ENCODE measurements at places on chromosomes 1 and 21. TPM values are rescaled to one million over a fixed set of nuclear protein-coding genes. Genes with fewer than 3 reads are reported as not detected.

DNA sequence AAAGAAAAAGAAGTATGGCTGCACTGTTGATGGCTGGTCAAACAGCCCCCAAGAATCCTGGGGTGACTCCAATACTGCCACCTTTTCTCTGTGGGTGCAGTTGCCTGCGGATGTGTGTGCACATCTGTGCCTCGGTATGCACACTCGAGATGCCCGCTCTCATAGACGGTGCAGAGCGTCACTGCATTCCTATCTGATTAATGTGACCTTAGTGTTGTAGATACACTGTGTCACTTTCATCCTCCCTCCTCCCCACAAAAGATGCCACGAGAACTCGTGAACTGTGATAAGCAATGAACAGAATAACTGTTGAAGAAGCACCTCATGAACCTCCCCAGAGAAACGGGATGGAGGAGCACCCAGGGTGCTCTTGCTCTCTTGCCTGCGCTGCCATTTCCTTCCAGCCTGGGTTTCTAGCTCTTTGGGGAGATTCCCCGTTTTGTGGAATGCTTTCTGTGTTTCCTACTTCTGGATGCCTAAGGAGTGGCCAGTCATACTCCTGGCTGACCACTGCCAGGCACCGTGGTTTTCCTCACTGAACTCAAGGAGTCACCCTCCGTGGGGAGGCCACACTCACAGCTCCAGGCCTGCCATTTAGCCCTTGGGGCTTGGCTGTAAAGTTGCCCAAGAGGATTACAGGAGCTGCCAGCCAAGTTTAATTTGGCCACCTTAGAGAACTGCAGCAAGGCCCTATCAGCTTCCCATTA, 32.0 kb downstream of the NTPCR start:
- no peaks in the 10 kb centered on the region for H3K36me3 ChIP-seq
- H3K4me1 ChIP-seq: no peaks in the 10 kb centered on the region
- no peak overlapping the region for H3K27ac ChIP-seq
- no peak for DNase-seq

- DNase-seq: no peak
- no peak overlapping the region for H3K4me3 ChIP-seq
These were observed 155.4 kb downstream of the NFIA start for GRCh38 chr1:61237659-61238358.

GRCh38 chr1:162587347-162587746, 25.8 kb downstream of the UAP1 start:
- H3K27me3 ChIP-seq: no peaks in the 10 kb centered on the region
- no peak overlapping the region for H3K27ac ChIP-seq
- DNase-seq: peak; percentile 78
- H3K4me3 ChIP-seq: no peak overlapping the region

The CD34 gene
- total RNA-seq: 47.7 TPM

The CFAP141 gene
- not detected for total RNA-seq

DNA sequence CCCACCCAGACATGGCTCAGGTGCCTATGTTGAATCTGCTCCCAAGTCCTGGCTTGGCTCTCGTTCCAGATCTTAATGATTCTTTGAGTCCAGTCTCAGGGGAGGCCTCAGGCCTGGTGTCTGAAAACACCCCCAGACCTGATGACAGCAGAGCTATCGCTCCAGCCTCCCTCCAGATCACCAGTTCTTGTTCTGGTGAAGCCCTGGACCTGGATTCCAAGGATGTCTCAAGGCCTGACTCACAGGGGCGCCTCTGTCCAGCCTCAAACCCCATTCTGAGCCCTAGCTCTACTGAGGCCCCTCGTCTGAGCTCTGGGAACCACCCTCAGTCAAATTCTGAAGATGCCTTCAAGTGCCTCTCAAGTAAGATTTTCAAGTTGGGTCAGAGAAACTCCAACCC, 11.4 kb downstream of the MROH7 start:
- H3K27ac ChIP-seq: no peak overlapping the region
- H3K4me3 ChIP-seq: no peak overlapping the region
- no peaks in the 10 kb centered on the region for H3K4me1 ChIP-seq

The MTARC2 gene
- total RNA-seq: 22.2 TPM

GRCh38 chr1:97833881-97834280, 87.0 kb downstream of the DPYD start:
- no peaks in the 10 kb centered on the region for H3K4me1 ChIP-seq
- no peak for DNase-seq
- H3K4me3 ChIP-seq: no peak overlapping the region

DNA sequence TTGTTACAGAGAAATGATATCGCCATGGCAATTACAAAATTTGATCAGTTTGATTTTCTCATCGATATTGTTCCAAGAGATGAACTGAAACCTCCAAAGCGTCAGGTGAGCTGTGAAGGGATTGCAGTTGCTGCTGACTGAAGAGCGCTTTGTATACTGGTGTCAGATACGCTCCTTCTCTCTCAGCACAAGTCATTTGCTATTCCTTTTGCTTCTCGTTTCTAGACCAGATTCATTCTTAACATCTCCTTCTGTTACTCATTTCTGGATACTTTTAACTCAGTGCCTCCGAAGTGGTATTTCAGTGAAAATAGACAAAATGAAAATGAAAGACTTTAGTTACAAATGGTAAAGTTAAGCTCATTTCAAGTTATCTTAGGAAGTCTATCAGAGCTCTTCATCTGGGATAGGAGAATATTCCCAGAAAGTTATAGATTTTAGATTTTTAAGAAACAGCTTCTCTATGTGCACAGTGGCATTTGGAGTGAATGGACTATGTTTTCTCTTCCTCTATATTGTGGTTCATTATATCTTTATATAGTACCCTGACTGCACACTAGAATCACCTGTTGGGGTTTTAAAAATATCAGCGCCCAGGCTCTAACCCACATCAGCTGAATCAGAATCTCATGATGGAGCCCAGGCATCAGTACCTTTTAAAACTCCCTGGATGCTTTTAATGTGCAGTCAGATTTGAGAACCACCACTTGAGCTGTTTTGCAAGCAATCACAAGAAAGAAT, 30.3 kb upstream of the KCNQ4 start:
- H3K4me3 ChIP-seq: no peak overlapping the region
- H3K4me1 ChIP-seq: no peaks in the 10 kb centered on the region
- peaks cover 17% of the 10 kb centered on the region for H3K36me3 ChIP-seq
- H3K27ac ChIP-seq: no peak overlapping the region
- no peak for DNase-seq

The KRTAP10-6 gene
- total RNA-seq: not detected

The AADACL4 gene
- not detected for total RNA-seq

The MYBPHL gene
- not detected for total RNA-seq

- no peaks in the 10 kb centered on the region for H3K36me3 ChIP-seq
- DNase-seq: no peak
- no peak overlapping the region for H3K27ac ChIP-seq
These were observed 40.2 kb downstream of the GFI1 start for GRCh38 chr1:92446546-92446945.

DNA sequence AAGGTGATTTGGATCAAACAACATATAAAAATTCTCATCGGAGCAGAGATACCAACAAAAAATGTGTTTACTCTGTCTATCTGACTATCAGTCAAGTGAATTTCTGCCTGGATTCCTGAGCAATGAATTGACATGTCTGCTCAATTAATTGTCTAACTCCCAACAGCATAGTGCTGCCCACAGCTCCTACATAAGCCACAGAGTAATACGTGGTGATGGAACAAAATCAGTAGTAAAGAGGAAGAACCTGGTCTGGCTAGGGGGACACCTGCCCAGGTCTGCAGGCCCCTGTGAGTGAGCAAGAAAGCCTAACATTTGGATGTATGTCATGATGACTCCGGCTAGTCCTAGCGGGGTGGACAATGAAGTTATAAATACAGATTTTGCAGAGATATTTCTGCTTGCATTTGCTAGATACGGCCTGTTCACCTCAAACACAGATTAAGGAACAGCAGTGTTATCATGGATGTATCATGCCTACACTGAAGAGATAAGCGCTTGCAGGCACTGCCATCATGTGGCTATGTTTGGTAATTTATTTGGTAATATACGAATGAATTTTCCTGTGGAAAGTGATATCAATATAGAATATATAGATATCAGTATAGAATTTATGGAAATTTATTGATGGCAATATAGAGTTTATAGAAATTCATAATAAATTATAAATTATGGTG, 69.6 kb upstream of the LRRC8B start:
- H3K4me1 ChIP-seq: no peaks in the 10 kb centered on the region
- H3K27ac ChIP-seq: no peak overlapping the region
- H3K27me3 ChIP-seq: no peaks in the 10 kb centered on the region
- no peaks in the 10 kb centered on the region for H3K36me3 ChIP-seq

The SNX7 gene
- total RNA-seq: 32.9 TPM

GRCh38 chr1:248793592-248793991, 32.1 kb downstream of the SH3BP5L start:
- H3K4me1 ChIP-seq: no peaks in the 10 kb centered on the region
- DNase-seq: no peak
- H3K27me3 ChIP-seq: no peaks in the 10 kb centered on the region
- no peak overlapping the region for H3K27ac ChIP-seq

DNA sequence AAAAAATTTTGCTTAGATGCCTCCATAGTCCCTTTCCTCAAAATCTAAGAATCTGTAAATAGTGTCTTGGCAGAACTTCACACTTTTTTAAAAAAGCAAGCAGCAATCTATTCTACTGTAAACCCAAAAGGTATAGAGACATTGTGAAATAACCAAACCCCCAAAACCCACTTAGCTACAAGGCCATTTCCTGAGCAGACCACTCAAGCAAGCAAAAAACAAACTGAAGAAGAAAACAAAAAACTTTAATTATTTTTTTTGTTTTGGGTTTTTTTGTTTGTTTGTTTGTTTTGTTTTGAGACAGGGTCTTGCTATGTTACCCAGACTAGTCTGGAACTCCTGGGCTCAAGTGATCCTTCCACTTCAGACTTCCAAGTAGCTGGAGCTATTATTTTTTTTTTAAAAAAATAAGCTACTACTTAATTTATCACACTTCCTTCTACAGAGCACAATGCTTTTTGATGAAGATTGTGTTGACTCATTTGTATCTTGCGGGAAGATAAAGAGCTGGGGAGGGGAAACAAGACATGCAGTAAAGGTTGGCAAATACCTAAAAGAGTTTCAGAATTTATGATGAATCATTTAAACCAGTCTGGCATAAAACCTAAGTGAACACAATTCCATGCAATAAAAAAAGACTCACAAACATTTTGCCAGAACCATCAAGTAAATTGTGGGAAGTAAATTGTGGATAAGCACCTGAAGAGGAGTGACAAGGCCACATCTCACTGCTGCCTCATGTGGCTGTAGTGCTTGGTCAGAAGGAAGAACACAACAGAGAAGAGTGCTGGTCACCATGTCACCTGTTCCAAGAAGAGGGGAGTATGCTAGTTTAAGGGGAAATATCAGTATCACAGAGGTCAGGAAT, 2.7 kb upstream of the PTPN22 start:
- H3K27me3 ChIP-seq: no peaks in the 10 kb centered on the region
- no peaks in the 10 kb centered on the region for H3K36me3 ChIP-seq
- no peaks in the 10 kb centered on the region for H3K4me1 ChIP-seq
- no peak overlapping the region for H3K27ac ChIP-seq
- DNase-seq: no peak
- no peak overlapping the region for H3K4me3 ChIP-seq

- no peaks in the 10 kb centered on the region for H3K27me3 ChIP-seq
- H3K4me1 ChIP-seq: peaks cover 7% of the 10 kb centered on the region
- no peaks in the 10 kb centered on the region for H3K36me3 ChIP-seq
- no peak overlapping the region for H3K4me3 ChIP-seq
These were observed 40.5 kb upstream of the FHAD1 start for GRCh38 chr1:15206418-15207030.
